ENCODE measurements at places on chromosomes 12 and 14.
A peak's percentile ranks its signal among the peaks of the same experiment; 100 is the strongest.

GRCh38 chr14:101820283-101820798, 58.8 kb downstream of the PPP2R5C start:
- no peak for DNase-seq

DNA sequence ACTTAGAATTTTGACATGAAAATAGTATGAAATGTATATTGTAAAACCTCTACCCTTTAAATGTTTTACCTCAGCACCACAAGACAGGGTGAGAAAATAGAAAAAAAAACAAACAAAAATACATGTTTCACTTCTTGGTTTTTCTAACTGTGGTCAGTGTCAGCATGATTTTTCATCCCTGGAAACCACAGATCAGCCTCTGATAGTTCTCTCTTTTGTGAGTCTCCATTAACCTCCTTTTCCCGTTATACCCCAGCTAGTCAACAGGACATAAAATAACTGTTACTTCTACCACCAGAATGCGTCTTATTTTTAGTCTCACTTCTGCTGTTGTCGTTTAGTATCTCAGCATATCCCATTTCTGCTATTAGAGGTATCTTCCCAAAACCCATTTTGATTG, 48.3 kb upstream of the KCNMB4 start:
- DNase-seq, result no peak

GRCh38 chr14:32329146-32329545, at the start of gene AKAP6:
Gene AKAP6, plus strand, starts transcription at chr14:32329298. Its CDS starts 104,196 bp downstream, at chr14:32433494.
- no peak for DNase-seq

DNA sequence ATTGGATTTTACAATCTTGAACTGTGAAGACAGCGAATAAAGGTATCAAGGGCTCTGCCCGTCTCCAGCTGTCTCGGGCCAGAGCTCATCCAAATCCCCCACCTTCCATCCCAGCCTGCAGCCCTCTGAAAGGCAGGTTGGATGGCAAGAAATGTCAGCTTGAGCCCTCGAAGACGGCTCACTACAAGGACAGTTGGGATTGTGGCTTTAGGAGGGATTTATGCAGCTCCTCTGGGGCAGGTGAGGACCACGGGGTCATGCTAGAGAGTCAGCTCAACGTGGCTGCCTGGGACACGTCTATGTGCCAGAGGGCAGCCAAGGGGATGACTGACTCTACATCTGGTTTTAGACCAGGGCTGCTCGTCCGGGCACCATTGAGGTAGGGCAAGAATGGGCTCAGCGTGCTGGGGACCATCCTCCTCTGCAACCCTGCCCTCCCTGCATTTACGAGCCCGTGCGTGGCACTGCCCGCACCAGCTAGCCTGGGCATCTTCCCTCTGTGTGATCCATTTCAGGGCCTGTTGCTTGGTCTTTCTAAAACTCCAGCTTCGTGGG, 16.2 kb downstream of the MVK start:
- DNase-seq, result no peak

DNA sequence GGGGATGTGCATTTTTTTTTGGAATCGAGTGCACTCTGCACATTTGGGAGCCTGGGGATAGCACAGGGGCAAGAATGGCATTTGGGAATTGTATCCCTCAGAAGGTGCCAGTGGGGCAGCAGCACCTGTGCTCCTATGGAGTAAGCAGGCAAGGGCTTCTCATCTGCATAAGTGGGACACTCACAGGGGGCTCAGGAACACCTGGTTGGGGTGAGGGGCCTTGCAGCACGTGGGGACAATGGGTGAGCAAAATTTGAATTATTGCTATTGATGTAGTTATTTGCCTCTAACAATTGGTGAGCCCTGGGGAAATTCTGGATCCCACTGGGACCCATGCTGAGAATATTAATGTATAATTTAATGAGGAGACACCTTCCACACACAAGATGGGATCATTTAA, 274.2 kb downstream of the TTC6 start:
- DNase-seq, result no peak

DNA sequence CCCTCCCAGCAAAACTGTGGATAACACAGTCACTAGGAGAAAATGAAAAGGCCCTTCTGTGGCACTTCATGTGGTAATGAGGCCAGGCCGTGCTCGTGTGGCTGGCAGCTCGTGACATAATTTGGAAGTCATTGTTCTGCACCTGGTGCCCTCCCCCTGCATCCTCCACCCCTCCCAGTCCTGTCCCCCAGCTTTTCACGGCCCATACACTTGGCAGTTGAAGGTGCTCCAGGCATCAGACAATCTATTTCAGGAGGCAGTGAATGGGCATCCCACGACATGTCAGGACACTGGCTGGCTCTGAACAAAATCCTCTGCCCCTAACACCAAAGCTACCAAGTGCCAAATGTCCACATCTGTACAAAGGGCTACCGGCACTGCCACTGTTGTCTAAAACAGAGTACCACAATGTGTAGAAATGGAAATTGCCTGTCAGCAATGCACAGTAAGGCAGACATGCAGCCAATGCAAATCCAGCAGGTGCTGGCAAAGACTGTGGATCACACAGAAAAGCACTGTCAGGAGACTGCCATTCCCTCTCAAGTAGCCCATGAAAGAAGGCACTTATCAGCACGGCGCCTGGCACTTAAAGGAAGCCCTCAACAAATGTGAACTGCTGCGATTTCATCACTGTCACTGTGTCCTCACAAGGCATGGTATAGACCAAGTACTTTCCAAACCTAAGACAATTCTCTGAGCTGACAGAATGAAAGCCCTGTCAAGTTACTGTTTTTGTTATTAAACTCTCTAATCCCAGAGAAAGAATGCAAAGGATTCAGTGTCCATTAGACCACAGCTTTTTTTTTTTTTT, 39.1 kb downstream of the CORO1C start:
- no peak for DNase-seq

- no peak for DNase-seq
Observed at GRCh38 chr12:25828188-25828587, 130.3 kb upstream of the RASSF8 start.

- no peak for DNase-seq
Observed at GRCh38 chr12:52657250-52657902, 5.4 kb upstream of the KRT2 start.

- no peak for DNase-seq
Observed at GRCh38 chr14:72680853-72681640, 212.9 kb downstream of the DPF3 start.

DNA sequence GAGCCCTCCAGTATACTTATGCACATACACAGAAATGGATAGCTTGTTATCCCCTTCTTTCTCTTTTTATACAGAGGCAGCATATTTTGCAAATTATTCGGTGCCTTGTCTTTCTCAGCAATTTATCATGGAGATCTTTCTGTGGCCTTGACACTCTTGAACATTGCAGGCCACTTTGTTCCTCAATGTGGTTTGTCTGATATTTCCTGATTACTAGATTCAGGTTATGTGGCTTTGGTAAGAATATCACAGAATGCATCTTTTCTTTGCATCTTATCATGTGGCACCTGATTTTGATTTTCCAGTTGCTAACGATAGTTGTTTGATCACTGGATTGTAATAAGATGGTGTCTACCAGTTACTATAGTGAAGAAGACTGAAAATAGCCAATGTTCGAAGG, 7.1 kb upstream of the SNRPF start:
- no peak for DNase-seq

GRCh38 chr14:105146181-105146975, 22.2 kb downstream of the JAG2 start:
- peak; percentile 14 for DNase-seq

DNA sequence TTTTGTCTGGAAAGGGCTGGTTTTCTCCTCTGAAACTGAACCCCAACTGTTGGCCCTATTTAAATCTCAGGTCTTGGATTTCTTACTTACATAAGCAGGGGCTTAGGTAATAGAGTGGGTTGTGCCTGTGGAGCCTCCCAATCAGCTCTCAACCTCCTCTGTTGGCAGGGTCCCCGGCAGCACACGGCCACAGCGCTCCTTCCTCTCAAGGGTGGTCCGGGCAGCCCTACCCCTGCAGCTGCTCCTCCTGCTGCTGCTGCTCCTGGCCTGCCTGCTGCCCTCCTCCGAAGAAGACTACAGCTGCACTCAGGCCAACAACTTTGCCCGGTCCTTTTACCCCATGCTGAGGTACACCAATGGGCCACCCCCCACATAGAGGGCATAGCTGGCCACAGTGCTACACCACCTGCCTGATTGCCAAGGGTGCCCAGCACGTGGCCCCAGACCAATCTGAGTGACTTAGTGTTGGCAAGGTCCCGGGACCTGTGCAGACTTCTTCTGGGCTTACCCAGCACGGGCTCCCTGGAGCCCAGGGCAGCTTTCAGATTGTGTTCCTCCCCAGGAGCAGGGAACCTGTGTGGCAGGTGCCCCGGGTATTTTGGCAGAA, 68.9 kb downstream of the ESR2 start:
- DNase-seq, result no peak

DNA sequence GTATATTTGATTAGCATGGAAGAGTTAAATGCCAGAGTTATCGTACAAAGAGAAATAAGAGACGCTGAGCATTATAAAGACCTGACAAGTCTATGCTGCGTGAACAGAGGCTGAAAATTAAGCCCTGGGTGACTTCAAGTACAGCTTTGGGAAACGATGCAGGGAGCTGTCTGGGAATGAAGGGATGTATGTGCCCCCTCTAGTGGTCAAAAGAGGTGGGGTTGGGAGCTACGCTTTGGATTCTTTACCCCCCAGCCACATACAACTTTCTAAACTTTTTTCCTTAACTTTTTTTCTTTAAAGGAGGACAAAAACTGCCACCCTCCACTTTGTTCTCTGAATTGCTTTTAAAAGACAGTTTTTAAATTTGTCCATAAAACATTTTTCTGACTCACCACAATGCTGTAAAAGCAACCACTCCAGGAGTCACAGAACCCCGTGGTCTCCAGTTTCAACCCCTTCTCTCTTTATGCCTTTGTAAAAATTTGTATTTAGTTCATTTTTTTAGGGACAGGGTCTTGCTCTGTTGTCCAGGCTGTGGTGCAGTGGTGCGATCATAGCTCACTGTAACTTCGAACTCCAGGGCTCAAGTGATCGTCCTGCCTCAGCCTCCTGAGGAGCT, 59.4 kb downstream of the ZNF664 start:
- DNase-seq, result no peak

Measured in activated T-cell treated with anti-CD3 and anti-CD28 coated beads, Interleukin-2, amount 50 U/mL, for 1 hour (primary cell).